CD4-positive, alpha-beta memory T cell (primary cell): ENCODE measurements at places on chromosomes 3 and 15. TPM values are rescaled to one million over a fixed set of nuclear protein-coding genes. Genes with fewer than 3 reads are reported as not detected.
A peak's percentile ranks its signal among the peaks of the same experiment; 100 is the strongest.

GRCh38 chr3:113186566-113186965 is 24.8 kb upstream of the BOC start:
- no peak for DNase-seq

GRCh38 chr3:150829408-150829807 is 66.4 kb upstream of the SIAH2 start:
- DNase-seq, result no peak

- no peak for DNase-seq
Observed at GRCh38 chr3:119950666-119951325, 143.5 kb downstream of the GSK3B start.

- DNase-seq, result no peak
Observed at GRCh38 chr3:176357891-176358290, 839.4 kb downstream of the TBL1XR1 start.

DNA sequence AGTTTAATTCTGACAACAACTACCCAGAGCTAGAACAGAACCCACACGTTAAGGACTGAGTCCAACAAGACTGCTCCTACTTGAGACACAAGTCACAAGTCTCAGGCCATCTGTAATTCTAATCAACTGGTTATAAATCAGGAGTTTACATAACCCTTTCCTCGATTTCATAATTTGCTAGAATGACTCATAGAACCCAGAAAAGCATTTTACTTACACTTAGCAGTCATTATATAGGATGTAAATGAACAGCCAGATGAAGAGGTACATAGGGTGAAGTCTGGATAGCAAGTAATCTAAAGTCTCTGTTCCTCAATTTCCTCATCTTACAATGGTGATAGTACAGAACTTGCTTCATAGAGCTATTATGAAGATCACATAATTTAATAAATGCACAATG is 1018.2 kb downstream of the DIPK2A start:
- no peak for DNase-seq

- DNase-seq, result no peak
Observed at GRCh38 chr15:68399096-68400065, 32.6 kb downstream of the ITGA11 start.

GRCh38 chr3:189748046-189748445 is 116.9 kb downstream of the TP63 start:
- DNase-seq, result no peak

The CD276 gene
- total RNA-seq, result 2.6 TPM

- no peak for DNase-seq
Observed at GRCh38 chr3:23885210-23885609, 31.6 kb downstream of the NKIRAS1 start.

GRCh38 chr15:60869851-60870250 is 359.3 kb downstream of the RORA start:
- DNase-seq, result no peak

DNA sequence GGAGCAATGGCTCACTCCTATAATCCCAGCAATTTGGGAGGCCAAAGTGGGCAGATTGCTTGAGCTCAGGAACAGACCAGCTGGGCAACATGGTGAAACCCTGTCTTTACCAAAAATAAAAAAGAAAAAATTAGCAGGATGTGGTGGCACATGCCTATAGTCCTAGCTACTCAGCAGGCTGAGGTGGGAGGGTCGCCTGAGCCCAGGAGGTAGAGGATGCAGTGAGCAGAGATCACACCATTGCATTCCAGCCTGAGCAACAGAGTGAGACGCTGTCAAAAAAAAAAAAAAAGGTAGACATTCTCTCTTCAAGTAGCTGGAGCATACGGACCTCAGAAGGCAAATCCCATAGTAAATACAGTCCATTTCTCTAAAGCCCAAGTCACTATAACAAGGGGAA is 7.1 kb upstream of the C3orf80 start:
- DNase-seq, result no peak

DNA sequence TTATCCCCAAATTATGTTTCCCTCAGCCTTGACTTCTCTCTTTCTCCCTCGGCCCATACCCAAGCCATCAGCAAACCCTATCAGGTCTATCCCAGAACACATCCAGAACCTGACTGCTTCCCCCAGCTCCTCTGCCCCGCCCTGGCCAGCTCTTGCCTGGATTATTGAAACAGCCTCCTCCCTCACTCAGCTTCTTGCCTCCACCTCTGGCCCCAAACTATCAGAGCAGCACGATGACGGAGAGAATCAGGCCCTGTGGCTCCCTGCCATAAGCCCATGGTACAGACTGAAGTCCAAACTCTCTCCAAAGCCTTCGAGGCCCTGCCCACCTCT is 105.3 kb upstream of the LINGO1 start:
- no peak for DNase-seq

GRCh38 chr15:65660927-65661326 is 39.2 kb downstream of the SLC24A1 start:
- DNase-seq, result no peak

The TIPARP gene
- 119 TPM for total RNA-seq

GRCh38 chr3:152296971-152297370 is 28.2 kb downstream of the MBNL1 start:
- DNase-seq, result no peak

GRCh38 chr15:40545457-40545856 is 19.4 kb downstream of the CCDC32 start:
- no peak for DNase-seq

DNA sequence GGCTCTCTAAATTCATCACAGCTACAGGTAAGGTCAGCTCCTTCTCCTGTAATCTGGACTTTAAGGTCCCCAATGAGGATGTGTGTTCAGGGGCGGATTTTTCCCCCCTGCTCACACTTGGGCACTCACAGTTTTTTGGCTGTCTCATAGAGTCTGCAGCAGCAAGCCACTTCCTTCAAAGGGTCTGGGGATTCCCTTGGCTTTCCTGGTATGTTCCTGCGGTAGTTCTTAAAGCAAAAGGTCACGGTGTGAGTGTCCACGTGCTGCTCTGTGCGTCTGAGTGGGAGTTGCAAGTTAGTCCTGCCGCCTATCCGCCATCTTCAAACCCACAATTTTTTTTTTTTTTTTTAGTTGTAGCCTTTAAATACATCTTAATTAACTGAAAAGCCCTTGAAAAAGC is 15.4 kb upstream of the CFAP20DC start:
- DNase-seq, result no peak

DNA sequence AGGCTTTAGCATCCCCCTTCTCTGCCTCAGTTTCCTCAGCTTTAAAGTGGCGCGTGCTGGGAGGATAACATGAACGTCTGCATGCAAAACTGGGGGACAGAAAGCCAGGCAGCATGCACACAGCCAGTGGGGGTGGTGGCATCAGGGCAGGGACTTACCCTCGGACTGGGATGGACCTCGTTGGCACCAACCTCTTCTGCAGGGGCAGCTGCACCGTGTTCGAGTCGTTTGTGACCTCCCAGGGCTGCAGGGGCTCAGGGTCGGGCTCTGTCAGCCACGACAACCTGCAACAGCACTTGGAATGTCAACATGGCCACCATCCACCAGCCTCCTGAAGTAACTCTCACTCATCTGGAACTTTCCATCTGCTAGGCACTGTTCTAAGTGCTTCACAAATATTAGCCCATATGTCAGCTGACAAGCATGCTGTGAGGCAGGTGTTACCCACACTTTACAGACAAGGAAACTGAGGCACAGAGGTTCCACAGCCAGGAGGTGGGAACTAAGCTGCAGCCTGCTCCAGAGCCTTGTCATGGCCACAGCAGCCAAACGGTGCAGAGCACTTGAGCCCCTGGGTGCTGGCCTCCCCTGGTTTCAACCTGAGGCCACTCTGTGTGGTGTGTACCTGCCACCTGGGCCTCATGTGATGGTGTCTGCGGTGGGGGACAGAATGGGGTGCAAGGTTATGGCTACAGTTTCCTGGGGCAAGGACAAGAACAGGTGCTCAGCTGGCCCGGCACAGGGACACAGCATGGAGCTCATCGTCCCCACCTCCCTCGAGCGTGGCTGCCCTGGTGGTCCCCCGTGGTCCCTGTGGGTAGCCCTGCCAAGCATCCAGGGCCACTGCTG is 6.7 kb downstream of the C3orf22 start:
- DNase-seq, result no peak

DNA sequence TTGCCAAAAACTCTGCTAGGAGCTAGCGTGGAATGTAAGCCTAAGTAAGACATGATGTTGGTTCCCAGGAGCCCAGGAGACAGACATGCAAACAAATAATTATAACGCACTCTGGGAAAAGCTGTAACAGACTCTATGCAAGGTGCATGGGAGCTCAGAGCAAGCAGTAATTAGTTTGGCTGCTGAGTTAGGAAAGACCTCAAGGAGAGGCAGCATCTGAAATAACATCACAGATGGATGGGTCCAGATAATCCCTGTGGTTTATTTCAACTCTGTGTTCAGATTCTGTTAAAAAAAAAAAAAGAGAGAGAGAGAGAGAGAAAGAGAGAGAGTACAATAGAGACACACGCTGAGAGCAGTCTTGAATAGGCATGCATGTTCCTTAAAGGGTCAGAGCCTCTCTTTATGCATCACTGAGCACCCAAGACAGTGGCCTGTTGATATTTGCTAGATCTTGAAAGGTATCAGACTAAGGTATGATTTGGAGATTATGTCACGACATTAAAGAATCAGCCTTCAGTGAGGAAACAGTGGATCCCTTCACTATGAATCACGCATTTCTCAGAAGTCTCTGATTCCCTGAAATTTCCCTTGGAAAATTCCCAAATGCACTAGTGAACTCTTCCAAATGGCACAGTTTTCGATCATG is 124.4 kb upstream of the LIPC start:
- no peak for DNase-seq

DNA sequence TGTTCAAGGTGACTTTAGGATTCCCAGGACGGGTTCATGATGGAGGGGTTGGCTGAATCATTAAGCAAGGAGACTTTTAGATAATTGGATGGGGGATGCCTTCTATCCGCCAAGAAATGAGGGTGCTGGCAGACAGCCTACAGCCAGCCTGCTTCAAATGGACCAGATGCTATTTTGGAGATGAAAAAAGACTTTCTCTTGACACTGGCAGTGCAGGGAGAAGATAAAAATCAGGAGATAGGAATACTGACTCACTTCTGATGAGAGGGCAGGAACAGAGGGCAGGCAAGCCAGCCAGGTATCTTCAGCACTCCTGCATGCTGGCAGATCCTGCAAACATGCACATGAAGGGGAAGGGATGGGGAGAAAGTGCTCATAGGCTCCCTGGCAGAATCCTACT is 7.7 kb upstream of the SYN2 start:
- DNase-seq, result no peak

GRCh38 chr3:172094621-172095557 is 55.5 kb downstream of the FNDC3B start:
- DNase-seq, result no peak

The XYLB gene
- total RNA-seq, result 0.47 TPM

GRCh38 chr3:21750831-21751391 is at the start of gene ZNF385D:
TSS of gene ZNF385D (minus strand) at chr3:21751210. CDS start at chr3:21750916, 294 bp downstream.
- DNase-seq, result no peak

- DNase-seq, result no peak
Observed at GRCh38 chr3:25542492-25543039, 114.5 kb downstream of the RARB start.

- DNase-seq, result no peak
Observed at GRCh38 chr3:16277471-16277870, 12.5 kb downstream of the OXNAD1 start.

DNA sequence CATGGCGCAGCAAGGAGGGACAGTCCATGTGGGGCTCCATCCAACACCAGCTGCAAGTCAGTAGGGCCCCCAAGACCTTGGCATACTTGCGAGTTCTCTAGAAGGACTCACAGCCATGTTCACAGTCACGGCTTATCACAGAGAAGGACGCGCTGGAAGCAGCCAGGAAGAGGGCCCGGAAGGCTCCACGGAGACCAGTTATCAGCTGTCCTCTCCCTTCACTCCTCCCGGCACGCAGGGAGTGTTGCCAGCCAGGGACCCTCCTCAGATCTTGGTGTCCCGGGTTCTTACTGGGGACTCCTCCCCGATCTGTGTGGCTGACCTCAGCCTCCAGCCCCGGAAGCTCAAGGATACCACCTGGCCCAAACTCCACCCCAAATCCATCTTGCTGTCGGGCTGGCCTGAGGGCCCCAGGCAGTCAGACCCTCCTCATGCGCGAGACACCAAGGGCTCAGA is 68.0 kb downstream of the SLTM start:
- DNase-seq, result no peak

GRCh38 chr3:193955719-193956118 is 180.2 kb upstream of the HES1 start:
- DNase-seq, result no peak

The TRAT1 gene
- total RNA-seq, result 169 TPM

The DOCK3 gene
- 2.5 TPM for total RNA-seq

DNA sequence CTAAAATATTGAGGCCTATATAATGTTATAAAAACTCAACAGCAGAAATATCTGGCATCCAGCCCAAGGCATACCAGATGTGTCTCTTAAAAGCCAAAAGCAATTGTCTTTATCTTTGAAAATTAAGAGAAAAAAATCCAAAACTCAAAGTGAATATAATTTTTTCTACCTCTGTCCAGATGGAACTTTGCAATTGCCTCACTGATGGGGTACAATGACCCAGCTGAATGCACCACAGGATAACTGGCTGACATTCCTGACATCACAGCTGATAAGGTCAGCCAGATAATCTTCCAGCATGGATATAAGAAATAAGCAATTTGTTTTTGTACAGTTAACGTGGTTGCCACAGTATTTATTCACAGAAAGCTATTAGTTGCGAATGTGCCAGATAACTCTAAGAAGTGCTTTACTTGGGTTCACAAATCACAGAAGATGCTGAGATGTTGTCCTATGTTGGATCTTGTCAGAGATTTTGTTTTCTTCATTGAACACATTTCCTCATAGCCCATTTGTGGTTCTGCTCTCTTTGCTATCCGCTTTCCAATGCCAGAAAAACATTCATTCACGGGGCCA is 566.9 kb upstream of the CCDC54 start:
- DNase-seq, result no peak

- no peak for DNase-seq
Observed at GRCh38 chr3:194124193-194124592, 11.8 kb upstream of the HES1 start.

- no peak for DNase-seq
Observed at GRCh38 chr3:152835601-152836102, 721 bp downstream of the P2RY1 start.

GRCh38 chr15:57445872-57446271 is 69.6 kb downstream of the CGNL1 start:
- no peak for DNase-seq

The HEMK1 gene
- total RNA-seq, result 55.3 TPM

- DNase-seq, result peak; percentile 50
Observed at GRCh38 chr15:45199136-45199810, 11.5 kb upstream of the SHF start.

The REC114 gene
- total RNA-seq, result not detected
